ENCODE measurements at places on chromosomes 16 and 17.

- no peak for DNase-seq
Observed at GRCh38 chr17:63645775-63646487, 23.7 kb downstream of the MAP3K3 start.

DNA sequence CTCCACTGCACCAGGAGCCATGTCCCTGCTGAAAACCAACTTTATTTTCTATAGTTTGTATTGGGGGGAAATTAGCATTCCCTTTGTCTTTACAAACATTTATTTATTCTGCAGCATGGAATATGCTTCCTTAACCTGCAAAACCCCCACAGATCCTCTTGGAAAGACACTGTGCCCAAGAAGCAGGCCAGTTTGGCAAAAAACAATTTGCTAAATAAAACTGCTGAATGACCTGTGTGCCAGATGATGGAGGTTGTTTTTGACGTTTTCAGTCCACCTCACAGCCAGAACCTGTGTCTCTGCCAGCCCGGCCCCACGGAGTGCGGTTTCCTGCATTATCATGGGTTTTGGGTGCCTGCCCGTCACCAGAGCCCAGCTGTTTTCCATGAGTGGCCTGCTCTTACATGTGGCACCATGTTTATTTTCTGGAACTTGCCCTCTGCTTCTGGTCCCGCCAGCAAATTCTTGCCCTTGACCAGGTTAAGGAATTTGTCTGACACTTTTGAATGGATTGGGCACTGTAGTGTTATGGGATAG is 26.4 kb downstream of the ORC6 start:
- no peak for DNase-seq

DNA sequence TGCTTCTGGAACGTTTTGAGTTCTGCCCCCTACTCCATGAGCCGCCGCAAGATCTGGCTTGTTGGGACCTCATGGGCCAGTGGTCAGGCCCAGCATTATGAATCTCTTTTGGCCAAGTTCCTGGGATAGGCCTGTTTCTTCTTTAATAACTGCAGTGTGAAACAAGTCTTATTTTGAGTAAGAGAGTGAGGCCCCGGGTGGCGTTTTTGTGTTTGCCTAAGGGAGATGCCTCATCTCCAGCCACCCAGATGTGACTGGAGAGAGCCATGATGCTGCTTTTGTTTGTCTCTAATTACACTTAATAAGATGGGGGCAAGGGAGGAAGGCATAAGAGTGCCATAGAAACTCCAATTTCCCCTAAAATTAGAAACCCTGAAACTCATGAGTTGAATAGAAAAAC is 39.8 kb downstream of the KSR1 start:
- DNase-seq = no peak

- no peak for DNase-seq
Observed at GRCh38 chr17:8622191-8622590, 8.3 kb downstream of the MYH10 start.

GRCh38 chr16:84194470-84195200 is 3.7 kb downstream of the ADAD2 start:
- no peak for DNase-seq

- no peak for DNase-seq
Observed at GRCh38 chr16:55390630-55391237, 66.7 kb downstream of the IRX6 start.

DNA sequence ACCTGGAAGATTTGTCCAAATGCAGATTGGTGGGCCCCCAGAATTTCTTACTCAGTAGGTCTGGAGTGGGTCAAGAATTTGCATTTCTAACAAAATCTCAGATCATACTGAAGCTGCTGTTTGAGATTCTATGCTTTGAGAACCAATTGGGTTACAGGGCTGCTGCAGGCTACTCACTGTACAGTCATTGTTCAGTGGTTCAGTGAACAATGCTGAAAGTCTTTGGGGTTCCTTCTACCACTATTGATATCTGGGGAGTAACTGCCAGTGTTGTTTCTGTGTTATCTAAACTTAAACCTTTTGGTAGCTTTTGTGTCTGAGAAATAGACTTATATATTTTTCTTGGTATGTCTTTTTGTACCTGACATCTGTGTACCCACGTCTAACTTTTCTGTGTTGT is 187.5 kb downstream of the TANC2 start:
- DNase-seq = no peak

- DNase-seq = no peak
Observed at GRCh38 chr16:61364990-61365389, 671.2 kb downstream of the CDH8 start.

DNA sequence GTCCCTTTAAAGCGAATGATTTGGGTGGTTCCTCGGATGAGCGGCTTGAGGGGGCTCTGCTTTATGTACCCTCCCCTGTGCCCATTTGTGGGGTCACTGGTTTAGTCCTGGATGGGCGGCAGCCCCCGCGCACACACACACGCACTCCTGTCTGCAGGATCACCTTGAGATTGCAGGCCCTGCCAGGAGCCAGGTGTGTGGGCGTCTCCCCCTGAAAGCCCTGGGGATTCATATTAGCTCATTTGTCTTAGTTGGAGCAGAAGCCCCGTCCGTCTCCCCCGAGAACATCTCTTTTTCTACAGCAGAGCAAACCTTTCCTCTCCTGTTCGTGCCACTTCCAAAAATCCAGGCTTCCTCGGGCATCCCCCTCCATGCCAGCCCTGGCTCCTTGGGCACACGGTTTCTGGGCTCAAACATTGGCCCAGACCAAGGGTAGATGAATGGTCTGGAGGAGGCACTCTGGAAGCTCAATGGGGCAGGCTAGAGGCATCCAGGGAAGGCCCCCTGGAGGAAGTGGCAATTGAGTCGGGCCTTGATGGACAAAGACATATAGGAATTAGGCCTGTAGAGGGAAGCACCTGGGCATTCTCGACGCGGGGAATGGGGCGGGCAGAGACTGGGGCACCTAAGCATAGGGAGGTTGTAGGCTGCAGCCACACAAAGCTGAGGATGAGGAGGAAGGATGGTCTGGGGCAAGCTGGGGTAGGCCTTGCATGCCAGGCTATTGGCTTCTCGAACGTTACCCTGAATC is 218.5 kb upstream of the GSE1 start:
- DNase-seq = no peak

DNA sequence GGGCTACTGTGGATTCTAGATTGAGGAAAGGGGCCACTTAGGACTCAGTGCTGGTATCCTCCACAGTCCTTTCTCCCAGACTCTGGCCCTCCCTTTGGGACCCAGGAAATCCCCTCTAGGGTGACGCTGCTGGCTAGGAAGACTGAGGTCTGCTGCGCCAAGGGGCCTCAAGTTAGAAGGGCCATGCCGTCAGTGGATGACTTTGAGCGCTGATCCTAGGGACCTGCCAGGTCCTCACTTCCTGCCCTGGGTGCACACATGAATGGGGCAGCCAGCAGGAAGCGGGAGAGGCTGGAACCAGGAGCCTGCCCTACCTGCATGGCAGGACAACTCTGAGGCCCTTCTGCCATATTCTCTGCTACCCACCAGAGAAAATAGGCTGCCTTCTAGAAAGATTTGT is 145.0 kb downstream of the RAB11FIP4 start:
- DNase-seq = no peak

DNA sequence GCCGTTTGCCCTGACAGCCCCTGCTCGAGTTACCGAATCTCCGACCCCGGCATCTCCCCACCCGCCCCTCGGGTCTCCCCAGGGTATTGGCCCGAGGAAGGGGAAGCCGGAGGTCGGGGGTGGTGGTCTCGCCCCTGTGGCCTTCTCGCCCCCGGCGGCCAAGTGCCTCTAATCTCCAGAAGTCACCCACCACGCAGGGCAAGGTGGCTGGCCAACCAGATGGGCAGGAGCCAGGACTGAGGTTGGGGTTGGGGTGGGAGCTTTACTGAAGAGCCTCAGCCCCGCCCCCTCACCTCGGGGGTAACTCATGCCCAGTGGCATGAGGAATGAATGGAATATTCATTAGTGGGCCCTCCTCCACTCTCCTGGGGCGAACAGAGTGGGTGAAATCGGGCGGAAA is 637 bp downstream of the DHRS11 start:
- no peak for DNase-seq

DNA sequence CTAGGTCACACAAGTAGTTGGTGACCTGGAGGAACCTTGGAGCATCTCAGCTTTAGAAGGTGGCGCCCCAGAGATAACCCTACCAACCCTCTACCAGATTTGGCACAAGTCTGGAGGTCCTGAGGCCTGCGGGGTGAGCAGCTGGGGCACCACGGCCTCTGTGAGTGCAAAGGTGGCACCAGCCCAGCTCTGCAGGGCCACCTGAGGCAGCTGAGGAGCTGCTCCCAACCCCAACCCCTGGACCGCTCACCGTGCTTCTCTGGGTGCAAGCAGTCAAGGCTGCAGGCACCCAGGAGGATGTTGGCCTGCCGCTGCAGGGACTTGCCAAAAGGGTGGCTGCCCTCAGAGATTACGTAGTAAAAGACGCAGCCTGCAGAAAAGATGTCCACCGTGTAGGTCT is 28.4 kb upstream of the ICAM2 start:
- no peak for DNase-seq

GRCh38 chr16:67173808-67174705 is 3.7 kb downstream of the NOL3 start:
- DNase-seq = peak; percentile 68

DNA sequence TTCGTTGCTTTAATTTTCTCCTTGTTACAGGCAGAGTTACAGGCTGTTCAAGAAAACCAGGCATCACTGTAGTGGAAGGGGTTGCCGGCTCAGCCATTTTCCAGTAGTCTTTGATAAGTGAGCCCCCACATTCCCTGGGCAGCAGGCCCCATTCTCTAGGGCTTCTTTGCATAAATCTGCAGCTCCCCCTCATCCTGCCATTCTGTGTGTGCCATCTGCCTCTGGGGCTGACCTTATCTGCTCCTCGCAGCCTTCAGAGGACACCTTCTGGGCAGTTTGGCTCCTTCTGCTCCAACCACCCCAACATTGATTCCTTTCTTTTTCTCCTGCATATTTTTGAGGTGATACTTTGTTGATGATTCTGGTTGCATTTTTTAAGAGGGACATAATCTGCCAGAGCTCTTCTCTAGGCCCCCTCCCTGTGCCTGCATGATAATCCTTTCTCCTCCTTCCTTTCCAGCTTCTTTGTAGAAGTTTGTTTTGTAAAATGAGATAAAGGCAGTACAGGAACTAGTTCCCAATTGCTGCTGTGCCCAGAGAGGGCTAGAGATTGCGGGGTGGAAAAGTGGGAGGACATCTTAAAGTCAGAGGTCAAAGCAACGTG is 17.1 kb downstream of the RND2 start:
- no peak for DNase-seq

- no peak for DNase-seq
Observed at GRCh38 chr17:66551839-66552238, 249.4 kb downstream of the PRKCA start.

DNA sequence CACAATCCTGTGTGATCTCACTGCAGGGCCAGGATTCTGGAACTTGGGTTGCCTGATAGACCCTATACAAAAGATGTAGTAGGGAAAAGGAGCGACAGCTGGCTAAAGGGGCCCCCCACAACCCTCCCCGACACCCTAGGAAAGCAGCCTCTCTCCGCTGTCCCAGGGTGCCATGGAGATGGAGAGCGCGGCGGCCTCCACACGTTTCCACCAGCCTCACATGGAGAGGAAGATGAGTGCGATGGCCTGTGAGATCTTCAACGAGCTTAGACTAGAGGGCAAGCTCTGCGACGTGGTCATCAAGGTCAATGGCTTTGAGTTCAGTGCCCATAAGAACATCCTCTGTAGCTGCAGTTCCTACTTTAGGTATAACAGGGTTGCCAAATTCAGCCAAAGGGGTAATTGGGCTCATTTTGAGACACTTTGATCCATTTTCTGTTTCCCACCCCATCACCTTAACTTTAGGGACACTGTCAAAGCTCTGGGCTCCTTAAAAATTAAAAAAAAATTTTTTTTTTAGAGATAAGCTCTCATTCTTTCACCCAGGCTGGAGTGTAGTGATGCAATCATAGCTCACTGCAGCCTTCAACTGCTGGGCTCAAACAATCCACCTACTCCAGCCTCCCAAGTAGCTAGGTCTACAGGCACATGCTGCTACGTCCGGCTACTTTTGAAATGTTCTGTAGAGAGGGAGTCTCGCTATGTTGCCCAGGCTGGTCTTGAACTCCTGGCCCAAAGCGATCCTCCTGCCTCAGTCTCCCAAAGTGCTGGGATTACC is at the start of gene KLHL10:
KLHL10 (plus strand) TSS at position 65 of the 778 bp plus-strand sequence; CDS start at position 173, 108 bp downstream.
- DNase-seq = no peak

- no peak for DNase-seq
Observed at GRCh38 chr16:67451704-67452435, 20.9 kb downstream of the HSD11B2 start.

GRCh38 chr17:34098699-34099098 is 156.4 kb upstream of the CCL2 start:
- DNase-seq = no peak

DNA sequence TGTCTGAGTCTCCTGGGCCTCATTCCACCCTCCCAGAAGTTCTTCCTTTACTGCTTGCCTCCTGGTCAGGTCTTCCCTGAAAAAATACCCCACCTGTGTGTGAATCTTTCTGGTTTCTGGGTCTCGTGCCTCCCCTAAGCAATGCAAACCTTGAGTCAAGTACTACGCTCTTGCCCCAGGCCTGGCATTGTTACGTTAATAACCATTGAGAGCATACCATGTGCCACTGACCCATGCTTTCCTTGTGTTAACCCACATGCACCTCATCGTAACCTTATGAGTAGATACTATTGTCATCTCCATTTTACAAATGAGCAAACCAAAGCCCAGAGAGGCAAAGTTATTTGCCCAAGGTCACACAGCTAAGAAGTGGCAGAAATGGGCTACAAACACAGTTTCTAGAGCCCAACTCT is 25.4 kb upstream of the TOB1 start:
- no peak for DNase-seq

DNA sequence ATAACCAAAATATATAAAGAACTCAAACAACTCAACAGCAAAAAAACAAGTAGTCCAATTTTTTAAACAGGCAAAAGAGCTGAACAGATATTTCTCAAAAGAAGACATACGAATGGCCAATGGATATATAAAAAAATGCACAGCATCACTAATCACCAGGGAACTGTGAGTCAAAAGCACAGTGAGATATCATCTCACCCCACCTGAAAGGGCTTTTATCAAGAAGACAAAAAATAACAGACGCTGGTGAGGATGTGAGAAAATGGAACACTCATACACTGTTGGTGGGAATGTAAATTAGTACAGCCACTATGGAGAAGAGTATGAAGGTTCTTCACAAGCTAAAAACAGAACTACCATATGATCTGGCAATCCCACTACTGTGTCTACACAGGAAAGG is 7.4 kb downstream of the XYLT1 start:
- no peak for DNase-seq

GRCh38 chr17:6109536-6109935 is 39.4 kb downstream of the WSCD1 start:
- no peak for DNase-seq

All from NCI-H2081 (cell line).